H9 (cell line): ENCODE measurements at places on chromosomes 6 and 20. TPM values are rescaled to one million over a fixed set of nuclear protein-coding genes. Genes with fewer than 3 reads are reported as not detected.

HRH3 gene
- total RNA-seq: 1.8 and 1.9 TPM in 2 replicates

SYNJ2 gene
- total RNA-seq: 24.5 and 25.4 TPM in 2 replicates

TSPO2 gene
- total RNA-seq: not detected in 2 replicates

MAD2L1BP gene
- 46.3 and 47.6 TPM in 2 replicates for total RNA-seq

DNA sequence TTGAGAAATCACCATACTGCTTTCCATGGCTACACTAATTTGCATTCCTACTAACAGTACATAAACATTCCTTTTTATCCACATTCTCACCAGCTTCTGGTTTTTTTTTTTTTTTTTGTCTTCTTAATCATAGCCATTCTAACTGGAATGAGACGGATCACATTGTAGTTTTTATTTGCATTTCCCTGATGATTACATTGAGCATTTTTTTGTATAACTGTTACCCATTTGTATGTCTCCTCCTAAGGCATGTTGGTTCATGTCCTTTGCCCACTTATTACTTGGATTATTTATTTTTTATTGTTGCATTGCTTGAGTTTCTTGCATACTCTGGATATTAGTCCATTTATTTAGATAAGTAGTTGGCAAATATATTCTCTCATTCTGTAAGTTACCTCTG is 258.0 kb downstream of the MEI4 start:
- no peak for DNase-seq

- DNase-seq: no peak
Measured at GRCh38 chr20:63686492-63687321, 9.7 kb upstream of the TNFRSF6B start.

- DNase-seq: no peak
Measured at GRCh38 chr6:95777338-95777737, 200.0 kb downstream of the MANEA start.

GRCh38 chr6:56851541-56852259 is 103.2 kb upstream of the BEND6 start:
- peak; percentile 62 for DNase-seq

GRCh38 chr20:675453-676314 is at the start of gene SCRT2:
SCRT2 (minus strand) TSS chr20:675802; CDS start chr20:675601, 201 bp downstream.
- peak; percentile 81 for DNase-seq

DNA sequence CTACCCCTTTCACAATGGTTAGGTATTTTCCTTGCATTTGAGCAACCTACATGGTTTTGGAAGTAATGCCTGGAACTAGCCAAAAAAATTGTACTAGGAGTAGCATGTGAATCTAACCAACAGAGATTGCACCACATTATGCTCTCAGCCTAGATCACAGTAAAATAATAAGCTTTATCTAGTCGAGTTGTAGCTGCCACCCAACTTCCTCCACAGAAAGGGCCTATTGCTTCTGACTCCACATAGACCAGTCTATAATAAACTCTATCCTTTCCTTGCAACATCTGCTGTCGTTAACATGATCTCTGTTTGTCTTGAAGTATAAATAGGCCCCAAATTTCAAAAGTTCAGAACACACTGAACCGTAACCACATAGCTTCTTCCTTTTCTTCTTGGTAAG is 375.5 kb downstream of the PKHD1 start:
- DNase-seq: no peak

GRCh38 chr20:40682104-40682981 is 6.7 kb downstream of the MAFB start:
- no peak for DNase-seq

GRCh38 chr6:38676236-38676973 is 26.5 kb downstream of the GLO1 start:
- DNase-seq: no peak

DNA sequence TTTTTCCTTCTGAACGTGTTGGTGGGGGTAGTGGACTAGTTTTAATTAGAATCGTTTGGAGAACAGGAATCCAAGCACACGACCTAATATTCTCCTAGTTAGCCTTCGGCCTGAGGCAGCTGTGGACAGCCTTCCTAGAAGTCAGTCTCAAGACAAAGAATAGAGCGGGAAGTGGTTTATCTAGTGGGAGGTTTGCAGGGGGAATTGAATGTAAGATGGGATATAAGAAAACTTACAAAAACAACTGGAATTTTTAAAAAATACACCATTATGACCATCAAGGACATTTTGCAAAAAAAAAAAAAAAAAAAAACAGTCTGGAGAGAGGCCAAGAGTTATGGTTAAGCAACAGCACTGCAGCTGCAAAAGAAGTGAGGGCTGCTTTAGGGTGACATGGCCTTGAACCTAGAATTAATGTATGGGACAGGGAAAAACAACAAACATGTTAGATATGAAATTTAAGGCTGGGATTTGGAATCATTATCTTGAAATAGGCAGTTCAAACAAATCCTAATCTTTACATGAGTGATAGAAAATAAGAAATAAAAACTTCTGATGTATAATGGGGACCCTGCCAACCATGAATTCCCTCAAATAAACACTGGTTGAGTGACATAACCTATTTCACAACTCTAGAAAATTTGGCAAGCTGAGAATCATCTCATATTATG is 40.2 kb downstream of the PLAGL1 start:
- DNase-seq: no peak

GRCh38 chr20:44025756-44026155 is 111.1 kb downstream of the TOX2 start:
- no peak for DNase-seq
